ENCODE measurements at places on chromosomes 11 and 22.

- no peak for DNase-seq
Observed at GRCh38 chr11:70620510-70621184, 222.3 kb downstream of the CTTN start.

- no peak for DNase-seq
Observed at GRCh38 chr11:134557571-134558257, 145.7 kb upstream of the B3GAT1 start.

- no peak for DNase-seq
Observed at GRCh38 chr11:59011655-59012397, 72.5 kb downstream of the GLYATL1 start.

GRCh38 chr22:28874811-28875320 lies 8.5 kb upstream of the ZNRF3 start:
- no peak for DNase-seq

- no peak for DNase-seq
Observed at GRCh38 chr11:46159680-46160079, 38.4 kb upstream of the PHF21A start.

GRCh38 chr22:45962434-45962718 lies 14.6 kb downstream of the WNT7B start:
- no peak for DNase-seq

- DNase-seq = peak; percentile 44
Observed at GRCh38 chr11:9263840-9264315, 1.3 kb downstream of the DENND5A start.

DNA sequence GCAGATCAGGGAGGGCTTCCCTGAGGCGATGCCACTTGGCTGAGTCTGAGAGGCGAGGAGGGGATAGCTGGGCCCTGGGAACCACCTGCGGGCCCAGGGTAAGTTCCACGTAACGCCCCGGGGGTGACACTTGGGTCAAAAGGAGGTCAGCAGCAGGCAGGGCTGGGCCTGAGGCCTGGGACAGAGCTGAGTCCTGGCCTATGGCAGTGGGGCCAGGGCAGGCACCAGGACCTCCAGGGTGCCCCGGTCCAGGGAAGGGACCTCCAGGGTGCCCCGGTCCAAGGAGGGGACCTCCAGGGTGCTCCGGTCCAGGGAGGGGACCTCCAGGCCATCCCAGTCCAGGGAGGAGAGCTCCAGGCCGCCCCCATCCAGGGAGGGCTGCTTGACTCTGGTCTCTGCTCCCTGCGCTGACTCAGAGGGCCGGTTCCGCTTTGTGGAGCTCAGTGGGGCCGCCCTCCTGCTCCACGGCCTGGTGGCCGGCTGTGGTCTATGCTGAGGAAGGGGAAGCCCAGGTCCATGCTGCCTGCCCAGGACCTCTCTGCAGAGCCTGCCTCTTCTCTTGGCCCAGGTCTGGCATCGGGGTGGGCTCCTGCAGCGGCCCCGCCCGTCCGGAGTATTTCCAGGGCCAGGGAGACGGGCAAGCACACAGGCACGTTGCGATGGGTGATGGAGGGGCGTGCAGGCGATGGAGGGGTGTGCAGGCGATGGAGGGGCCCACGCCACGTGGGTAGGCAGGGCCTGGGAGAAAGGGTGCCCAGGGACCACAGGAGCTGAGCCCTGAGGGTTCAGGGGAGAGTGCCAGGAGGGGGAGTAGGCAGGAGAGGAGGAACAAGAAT lies 19.5 kb upstream of the WNT7B start:
- no peak for DNase-seq

DNA sequence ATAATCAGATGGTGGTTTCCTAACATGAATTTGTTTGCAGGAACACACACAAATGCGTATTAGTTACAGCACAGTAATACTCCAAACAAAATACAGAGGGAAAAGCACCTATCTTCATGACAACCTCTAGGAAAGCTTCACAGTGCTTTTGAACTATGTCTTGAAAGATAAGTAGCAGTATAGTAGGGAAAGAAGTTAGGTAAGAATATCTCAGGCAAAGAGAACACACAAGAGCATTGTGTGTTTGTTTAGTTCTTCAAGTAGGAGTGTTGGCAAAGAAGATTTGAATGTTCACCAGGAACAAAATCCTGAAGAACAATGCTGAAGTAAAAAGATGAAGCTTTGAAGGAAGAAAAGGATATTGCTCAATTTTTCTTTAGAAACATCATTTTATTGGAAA lies 54.1 kb downstream of the ANO5 start:
- DNase-seq = no peak

- DNase-seq = no peak
Observed at GRCh38 chr11:45436118-45436517, 150.0 kb upstream of the SYT13 start.

GRCh38 chr11:18974192-18974591 lies 35.0 kb upstream of the MRGPRX1 start:
- no peak for DNase-seq

DNA sequence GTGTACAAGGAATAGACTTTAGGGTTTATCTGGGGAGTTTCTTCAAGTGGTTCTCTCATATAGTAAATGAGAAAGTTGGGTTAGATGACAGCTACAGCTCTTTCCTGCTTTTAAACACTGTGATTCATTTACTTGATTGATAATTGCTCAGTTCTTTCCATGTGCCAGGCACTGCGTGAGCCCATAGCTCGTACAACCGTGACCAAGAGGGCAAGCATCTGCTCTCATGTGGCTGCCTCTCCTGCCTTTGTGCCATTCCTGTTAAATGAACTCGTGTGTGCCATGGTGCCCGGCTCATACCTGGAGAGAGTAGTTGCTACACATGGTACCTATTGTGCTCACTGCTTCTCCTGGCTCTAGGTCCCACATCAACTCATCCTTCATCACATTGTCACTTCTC lies 206.3 kb downstream of the SNX19 start:
- DNase-seq = no peak

GRCh38 chr11:15586741-15587473 lies 472.2 kb downstream of the INSC start:
- no peak for DNase-seq

DNA sequence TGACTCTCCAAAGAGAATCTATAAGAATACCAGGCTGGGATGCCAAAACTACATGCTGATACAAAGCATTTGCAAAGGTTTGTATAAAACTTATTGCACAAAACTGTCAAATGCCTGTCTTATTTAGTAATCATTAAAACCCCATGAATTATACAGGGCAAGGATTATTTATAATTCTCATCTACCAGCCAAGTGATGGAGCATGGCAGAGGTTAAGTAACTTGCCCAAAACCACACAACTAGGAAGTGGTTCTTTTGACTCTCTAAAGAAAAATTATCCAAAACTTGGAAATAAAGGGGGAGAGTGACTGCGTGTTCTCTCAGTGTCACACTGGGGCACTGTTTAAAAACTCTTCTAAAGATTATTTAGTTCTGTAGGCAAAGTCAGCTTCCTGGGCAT lies 17.4 kb upstream of the CLMP start:
- DNase-seq = no peak

DNA sequence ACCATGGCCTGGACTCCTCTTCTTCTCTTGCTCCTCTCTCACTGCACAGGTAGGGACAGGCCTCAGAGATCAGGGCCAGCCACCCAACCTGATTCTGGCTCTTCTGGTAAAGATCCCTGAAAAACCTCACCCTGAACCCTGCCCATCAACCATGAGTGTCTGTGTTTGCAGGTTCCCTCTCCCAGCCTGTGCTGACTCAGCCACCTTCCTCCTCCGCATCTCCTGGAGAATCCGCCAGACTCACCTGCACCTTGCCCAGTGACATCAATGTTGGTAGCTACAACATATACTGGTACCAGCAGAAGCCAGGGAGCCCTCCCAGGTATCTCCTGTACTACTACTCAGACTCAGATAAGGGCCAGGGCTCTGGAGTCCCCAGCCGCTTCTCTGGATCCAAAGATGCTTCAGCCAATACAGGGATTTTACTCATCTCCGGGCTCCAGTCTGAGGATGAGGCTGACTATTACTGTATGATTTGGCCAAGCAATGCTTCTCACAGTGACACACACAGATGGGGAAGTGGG lies 80.9 kb downstream of the ZNF280B start:
- DNase-seq = no peak

DNA sequence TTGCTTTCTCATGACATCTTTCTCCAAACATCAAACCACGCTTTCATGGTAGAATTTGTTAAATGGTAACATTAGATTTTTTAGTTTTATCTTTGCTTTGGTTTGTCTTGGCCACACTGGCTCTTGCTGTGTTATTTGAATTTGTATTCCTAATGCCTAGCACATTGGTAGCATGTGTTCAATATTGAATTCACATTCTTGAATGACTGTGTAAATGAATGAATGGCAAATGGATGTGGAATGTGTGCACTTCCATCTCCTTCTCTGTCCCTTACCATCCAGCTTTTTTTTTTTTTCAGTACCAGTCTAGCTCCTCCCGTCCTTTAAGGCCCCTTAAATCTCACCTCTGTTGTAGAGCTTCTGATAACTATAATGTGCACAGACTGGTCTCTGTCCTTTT lies 41.2 kb downstream of the HEPHL1 start:
- DNase-seq = no peak

- no peak for DNase-seq
Observed at GRCh38 chr11:11979488-11980117, 28.8 kb downstream of the DKK3 start.

DNA sequence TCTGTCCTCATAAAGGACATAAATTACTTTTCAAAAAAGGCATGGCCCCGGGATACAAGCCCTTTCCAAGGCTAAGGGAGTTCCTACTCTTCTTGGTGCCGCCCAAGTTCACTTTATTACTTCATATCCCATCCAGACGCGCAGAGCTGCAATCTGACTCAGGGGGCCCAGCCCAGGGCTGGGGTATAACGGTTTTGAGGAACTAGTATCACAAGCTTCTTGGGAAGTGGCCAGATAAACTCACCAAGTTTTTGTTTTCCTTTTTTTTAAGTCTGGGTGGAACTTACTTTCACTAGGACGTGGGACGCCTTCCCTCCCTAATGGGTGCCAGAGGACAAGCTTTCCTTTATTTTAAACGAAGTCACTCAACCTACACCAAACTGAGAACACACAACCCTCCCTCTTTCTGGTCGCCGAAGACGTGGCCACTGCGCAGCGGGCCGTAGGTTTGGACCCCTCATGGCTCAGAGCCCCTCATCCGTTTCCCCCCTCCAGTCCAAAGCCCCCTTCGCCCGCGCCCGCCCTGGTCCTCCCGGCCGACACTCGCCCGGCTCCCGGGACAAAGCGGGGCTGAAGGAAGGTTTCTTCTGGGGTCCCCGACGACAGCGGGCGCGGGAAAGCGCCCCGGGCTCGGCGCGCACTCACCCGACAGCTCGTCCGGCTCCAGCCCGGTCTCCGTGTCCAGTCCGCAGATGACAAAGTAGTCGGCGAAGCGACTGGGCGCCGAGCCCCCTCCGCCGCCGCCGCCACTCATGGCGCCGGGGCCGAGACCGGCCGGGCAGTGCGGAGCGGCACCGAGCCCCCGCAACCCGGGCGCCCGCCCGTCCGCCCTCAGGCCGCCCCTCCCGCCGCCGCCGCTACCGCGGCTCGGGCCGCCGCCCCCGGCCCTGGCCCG lies 587 bp downstream of the DENND5A start:
- DNase-seq = no peak

GRCh38 chr11:45045683-45046471 lies 95.2 kb upstream of the TP53I11 start:
- DNase-seq = peak; percentile 7

All from stimulated activated CD4-positive, alpha-beta T cell treated with anti-CD3 and anti-CD28 coated beads, Interleukin-15, amount 100 ng/mL, for 48 hours (primary cell).